ENCODE measurements at places on chromosomes 5 and 9. TPM values are rescaled to one million over a fixed set of nuclear protein-coding genes. Genes with fewer than 3 reads are reported as not detected.

TMEM215 gene
- not detected for total RNA-seq

ARHGEF37 gene
- total RNA-seq = 0.78 TPM

MTAP gene
- total RNA-seq = 143 TPM

FCHO2 gene
- total RNA-seq = 11.9 TPM

NAIP gene
- 4.2 TPM for total RNA-seq

Measured in epithelial cell of alveolus of lung (primary cell).